ENCODE measurements at places on chromosomes 2 and 18. TPM values are rescaled to one million over a fixed set of nuclear protein-coding genes. Genes with fewer than 3 reads are reported as not detected.

DNA sequence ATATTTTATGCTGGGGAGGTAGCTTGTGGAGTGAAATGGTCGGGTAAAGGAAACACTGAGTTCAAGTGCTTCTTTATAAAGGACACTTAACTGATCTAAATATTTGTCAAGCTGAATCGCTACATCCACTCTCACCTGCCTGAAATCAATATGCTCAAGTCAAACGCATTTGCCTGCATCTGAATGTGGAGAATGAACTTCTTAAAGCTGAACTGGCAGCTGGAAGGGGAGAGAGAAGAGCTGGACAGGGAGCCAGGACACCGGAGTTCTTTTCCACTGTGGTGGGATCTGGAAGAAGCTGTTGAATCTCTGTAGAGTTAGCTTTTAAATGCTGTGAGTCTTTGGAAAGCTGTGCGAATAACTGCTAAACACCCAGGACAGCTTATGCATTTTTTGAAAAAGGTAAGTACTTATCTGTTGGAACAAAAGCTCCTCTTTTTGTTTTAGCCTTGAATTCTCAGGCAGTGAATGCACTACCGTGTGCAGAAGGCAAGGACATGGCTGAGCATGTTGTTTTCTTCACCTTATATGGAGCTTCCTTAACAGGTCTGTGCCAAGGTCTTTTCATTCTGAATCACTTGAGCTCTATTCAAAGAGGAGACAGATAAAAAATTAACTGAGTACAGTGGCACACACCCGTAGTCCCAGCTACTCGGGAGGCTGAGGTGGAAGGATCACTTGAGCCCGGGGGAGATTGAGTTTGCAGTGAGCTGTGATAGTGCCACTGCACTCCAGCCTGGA is 74.2 kb upstream of the KLF7 start:
- H3K36me3 ChIP-seq = no peaks in the 10 kb centered on the region
- no peaks in the 10 kb centered on the region for H3K4me1 ChIP-seq
- no peak for DNase-seq
- H3K4me3 ChIP-seq = no peak overlapping the region

GRCh38 chr2:141513853-141514252 is 617.0 kb downstream of the LRP1B start:
- no peak for DNase-seq
- no peak overlapping the region for H3K4me3 ChIP-seq
- H3K27me3 ChIP-seq = no peaks in the 10 kb centered on the region
- peaks cover 8% of the 10 kb centered on the region for H3K4me1 ChIP-seq

DNA sequence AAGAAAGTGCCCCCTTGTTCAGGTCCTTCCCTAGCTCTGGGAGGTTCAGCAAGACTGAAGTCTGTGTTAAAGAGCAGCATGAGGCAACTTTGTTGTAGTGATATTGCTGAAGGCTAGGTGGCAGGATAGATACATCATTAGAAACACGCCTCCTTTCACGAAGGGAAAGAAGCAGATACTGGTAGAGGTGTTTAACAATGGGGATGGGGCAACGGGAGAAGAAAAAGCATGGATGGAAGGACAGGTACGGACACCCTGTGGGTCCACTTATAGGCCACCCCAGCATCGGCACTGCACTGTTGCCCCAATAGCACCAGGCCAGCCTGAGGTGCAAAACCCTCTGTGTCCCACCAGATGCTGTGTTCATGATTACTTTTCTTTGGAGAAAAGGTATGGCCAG is 3.5 kb upstream of the IGFBP5 start:
- no peak overlapping the region for H3K4me3 ChIP-seq
- no peaks in the 10 kb centered on the region for H3K27me3 ChIP-seq
- H3K4me1 ChIP-seq = peaks cover 39% of the 10 kb centered on the region
- peak; percentile 41 for DNase-seq

DNA sequence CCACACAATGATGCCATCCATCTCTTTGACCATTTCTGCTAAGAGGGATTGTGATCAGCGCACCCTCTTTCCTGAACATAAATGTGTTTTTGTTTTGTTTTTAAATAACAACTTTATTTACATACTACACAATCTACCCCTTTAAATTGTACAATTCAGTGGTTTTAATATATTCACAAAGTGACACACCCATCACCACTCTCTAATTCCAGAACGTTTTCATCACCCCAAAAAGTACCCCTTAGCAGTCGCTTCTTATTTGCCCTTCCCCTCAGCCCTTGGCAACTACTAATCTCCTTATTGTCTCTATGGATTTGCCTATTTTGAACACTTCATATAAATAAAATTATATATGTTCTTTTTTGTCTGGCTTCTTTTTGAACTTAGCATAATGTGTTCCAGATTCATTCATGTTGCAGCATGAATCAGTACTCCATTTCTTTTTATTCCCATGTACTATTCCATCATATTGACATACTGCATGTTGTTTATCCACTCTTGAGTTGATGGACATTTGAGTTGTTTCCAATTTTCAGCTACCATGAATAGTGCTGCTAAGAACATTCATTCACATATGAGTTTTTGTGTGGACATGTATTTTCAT is 150.9 kb upstream of the NABP1 start:
- DNase-seq = no peak
- no peaks in the 10 kb centered on the region for H3K4me1 ChIP-seq
- H3K36me3 ChIP-seq = no peaks in the 10 kb centered on the region
- no peaks in the 10 kb centered on the region for H3K27me3 ChIP-seq

DNA sequence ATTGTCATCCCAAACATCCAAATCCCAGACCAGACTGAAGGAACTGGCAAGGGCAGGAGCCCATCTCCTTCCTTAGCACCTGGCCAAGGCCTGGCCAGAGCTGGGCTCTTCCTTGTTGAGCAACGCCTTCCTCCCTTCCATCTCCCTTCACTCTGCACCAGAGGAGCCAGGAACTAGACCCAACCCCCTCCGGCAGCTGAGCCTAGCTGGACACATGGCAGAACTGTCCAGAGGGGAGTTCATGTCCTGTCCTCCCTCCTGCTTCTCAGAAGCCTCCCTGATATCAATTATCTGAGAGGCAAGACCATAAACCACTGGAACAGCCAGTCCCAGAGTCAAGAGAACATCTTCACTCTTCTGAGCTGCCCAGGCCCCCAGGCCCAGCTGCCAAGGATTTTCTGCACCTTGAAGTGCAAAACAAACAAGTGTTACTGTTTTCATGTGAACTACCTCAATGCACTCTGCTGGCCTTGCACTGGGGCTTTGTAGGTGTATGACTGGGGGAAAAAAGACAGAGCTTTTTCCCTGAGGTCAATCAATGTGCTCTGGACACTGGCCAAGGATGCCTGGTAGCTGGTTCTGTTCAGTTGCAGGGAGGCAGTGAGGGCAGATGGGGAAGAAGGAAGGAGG is 107.6 kb upstream of the MSH6 start:
- no peaks in the 10 kb centered on the region for H3K4me1 ChIP-seq
- no peak overlapping the region for H3K4me3 ChIP-seq
- peaks cover 32% of the 10 kb centered on the region for H3K27me3 ChIP-seq
- H3K27ac ChIP-seq = no peak overlapping the region
- no peaks in the 10 kb centered on the region for H3K36me3 ChIP-seq

DNA sequence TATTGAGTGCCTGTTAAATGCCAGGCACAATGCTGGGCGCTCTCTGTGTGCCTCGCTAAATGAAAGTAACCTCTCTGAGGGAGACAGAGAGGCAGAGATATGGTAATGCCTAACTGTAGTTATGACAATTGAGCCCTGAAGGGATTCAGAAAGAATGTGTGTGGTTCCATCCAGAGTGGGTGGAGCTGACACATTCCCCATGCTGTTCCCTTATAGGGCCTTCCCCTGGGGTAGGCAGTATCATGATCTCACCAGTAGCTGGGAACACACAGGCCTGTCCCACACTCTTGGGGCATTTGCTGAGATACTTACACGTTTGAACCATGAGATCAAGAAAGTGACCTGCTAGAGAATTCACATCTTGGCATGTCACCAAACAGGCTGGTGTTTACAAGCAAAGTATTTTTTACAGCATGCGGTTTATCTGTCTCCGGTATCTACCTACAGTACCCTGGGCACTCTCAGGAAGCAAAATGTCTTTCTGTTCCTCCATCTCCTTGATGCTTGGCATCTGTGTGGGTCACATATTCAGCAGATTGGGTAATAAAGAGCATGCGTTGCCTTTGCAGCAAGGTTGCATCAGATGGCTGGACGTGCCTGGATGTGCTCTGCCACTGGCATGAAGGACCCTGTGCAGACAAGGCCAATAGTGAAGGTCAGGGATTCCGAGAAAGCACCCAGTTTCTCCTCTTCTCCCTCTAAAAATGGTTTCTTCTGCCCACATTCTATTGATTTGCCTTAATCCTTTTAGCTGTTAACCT is 9.4 kb downstream of the CTIF start:
- no peaks in the 10 kb centered on the region for H3K27me3 ChIP-seq
- H3K27ac ChIP-seq = peak overlapping the region; percentile 31
- H3K4me1 ChIP-seq = peaks cover 20% of the 10 kb centered on the region
- peak; percentile 15 for DNase-seq

GRCh38 chr2:146209842-146210275 is 1635.0 kb upstream of the ACVR2A start:
- no peak overlapping the region for H3K27ac ChIP-seq
- no peak for DNase-seq
- peaks cover 11% of the 10 kb centered on the region for H3K4me1 ChIP-seq
- H3K36me3 ChIP-seq = peaks cover 7% of the 10 kb centered on the region

DNA sequence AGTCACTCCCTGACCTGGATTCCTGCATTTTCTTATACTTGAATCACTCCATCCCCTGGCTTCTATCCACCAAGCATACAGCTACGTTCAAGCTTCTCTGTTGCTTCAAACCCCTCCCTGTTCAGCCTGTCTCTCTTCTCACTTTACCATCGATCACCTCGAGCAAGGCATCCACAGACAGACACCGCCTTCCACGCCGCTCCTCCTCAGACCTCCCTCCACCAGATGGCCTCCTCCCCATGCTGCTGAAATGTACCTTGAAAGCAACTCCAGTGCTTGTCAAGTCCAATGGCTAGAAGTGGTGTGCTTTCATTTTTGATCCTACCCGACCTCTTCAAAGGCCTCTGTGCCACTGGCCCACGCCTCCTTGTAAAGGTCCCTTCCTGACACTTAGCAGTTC is 131.3 kb upstream of the ACAA2 start:
- H3K4me3 ChIP-seq = no peak overlapping the region
- DNase-seq = peak; percentile 22
- H3K27me3 ChIP-seq = no peaks in the 10 kb centered on the region
- peaks cover 11% of the 10 kb centered on the region for H3K4me1 ChIP-seq
- H3K27ac ChIP-seq = peak overlapping the region; percentile 9

DNA sequence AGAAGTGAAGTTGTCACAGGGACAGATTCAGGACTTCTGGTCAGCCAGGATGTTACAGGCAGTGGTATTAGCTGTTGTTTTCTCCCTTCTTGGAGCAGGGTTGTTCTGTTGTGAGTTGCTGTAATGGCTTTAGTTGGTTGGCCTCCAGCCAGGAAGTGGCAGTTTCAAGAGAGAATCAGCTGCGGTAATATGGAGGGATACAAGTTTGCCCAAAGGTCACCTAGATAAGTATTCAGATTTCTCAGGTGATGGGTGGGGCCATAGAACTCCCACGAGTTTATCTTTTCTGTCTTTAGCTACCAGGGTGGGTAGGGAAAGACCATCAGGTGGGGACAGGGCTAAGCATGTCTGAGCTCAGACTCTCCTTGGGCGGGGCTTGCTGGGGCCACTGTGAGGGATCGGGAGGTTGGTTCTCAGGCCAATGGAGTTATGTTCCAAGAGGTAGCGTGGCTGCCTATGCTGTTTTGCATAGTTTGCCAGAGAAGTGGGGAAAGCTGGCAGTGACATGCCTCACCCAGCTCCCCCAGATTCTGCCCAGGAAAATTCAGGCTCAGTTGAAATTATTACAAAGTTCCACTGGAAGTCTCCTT is 640.4 kb upstream of the CHAC2 start:
- H3K36me3 ChIP-seq = no peaks in the 10 kb centered on the region
- H3K27ac ChIP-seq = peak overlapping the region; percentile 29
- peaks cover 42% of the 10 kb centered on the region for H3K4me1 ChIP-seq
- DNase-seq = peak; percentile 25
- H3K4me3 ChIP-seq = no peak overlapping the region
- H3K27me3 ChIP-seq = no peaks in the 10 kb centered on the region

GRCh38 chr2:71851094-71851750 is 296.4 kb downstream of the CYP26B1 start:
- H3K4me1 ChIP-seq = no peaks in the 10 kb centered on the region
- no peak overlapping the region for H3K4me3 ChIP-seq
- DNase-seq = no peak
- peaks cover 59% of the 10 kb centered on the region for H3K27me3 ChIP-seq

- H3K27ac ChIP-seq = no peak overlapping the region
- DNase-seq = no peak
- H3K4me1 ChIP-seq = no peaks in the 10 kb centered on the region
- peaks cover 6% of the 10 kb centered on the region for H3K36me3 ChIP-seq
- no peak overlapping the region for H3K4me3 ChIP-seq
Observed at GRCh38 chr2:179096090-179096489, 46.2 kb upstream of the CCDC141 start.

DNA sequence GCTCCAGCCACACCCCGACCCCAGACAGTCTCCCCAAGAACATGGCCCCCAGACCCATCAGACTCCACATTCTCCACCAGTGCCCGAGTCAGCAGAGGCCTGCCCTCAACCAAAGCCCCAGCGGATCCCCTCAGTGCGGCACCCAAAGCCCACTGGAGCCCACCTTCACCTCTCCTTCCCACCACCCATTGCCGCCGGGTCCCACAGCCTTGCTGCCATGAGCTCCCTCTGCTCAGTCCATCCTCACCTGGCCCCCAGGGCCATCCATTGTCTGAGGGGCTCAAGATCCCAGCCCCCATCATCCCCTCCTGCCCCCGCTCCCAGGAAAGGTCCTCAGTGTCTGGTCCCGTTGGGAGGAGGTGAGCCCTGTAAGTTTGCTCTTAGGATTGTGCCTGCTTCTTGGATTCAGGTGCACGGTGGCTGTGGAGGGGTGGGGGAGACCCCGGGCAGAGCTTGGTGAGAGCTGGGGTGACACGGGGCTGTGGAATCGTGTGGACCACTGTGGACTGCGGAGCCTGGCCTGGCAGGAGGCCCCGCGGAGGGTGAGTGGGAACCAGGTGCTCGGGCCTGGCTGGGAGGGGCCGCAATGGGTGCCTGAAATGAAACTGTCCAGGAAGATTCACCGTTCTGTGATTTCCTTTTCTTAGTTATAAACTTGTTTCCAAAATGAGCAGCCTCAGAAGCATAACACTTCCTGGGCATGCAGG is 32.7 kb upstream of the GPC1 start:
- H3K27ac ChIP-seq = no peak overlapping the region
- H3K4me3 ChIP-seq = no peak overlapping the region
- no peak for DNase-seq
- no peaks in the 10 kb centered on the region for H3K4me1 ChIP-seq
- H3K27me3 ChIP-seq = peaks cover 71% of the 10 kb centered on the region
- peaks cover 6% of the 10 kb centered on the region for H3K36me3 ChIP-seq

GRCh38 chr2:47833516-47833968 is 50.6 kb downstream of the MSH6 start:
- H3K27me3 ChIP-seq = no peaks in the 10 kb centered on the region
- no peak overlapping the region for H3K27ac ChIP-seq
- no peak overlapping the region for H3K4me3 ChIP-seq
- H3K36me3 ChIP-seq = peaks cover 53% of the 10 kb centered on the region

- DNase-seq = no peak
- no peaks in the 10 kb centered on the region for H3K36me3 ChIP-seq
- no peak overlapping the region for H3K4me3 ChIP-seq
- H3K27me3 ChIP-seq = no peaks in the 10 kb centered on the region
- H3K27ac ChIP-seq = no peak overlapping the region
Observed at GRCh38 chr2:133412694-133413093, 155.6 kb downstream of the NCKAP5 start.

The LIPG gene
- 44.0 TPM for total RNA-seq

The TMEM17 gene
- total RNA-seq = 3.3 TPM

The PCARE gene
- total RNA-seq = not detected
